ENCODE measurements at places on chromosomes 3 and 15.

- DNase-seq, result no peak
These were observed 65.0 kb downstream of the TRIM69 start for GRCh38 chr15:44801364-44801763.

DNA sequence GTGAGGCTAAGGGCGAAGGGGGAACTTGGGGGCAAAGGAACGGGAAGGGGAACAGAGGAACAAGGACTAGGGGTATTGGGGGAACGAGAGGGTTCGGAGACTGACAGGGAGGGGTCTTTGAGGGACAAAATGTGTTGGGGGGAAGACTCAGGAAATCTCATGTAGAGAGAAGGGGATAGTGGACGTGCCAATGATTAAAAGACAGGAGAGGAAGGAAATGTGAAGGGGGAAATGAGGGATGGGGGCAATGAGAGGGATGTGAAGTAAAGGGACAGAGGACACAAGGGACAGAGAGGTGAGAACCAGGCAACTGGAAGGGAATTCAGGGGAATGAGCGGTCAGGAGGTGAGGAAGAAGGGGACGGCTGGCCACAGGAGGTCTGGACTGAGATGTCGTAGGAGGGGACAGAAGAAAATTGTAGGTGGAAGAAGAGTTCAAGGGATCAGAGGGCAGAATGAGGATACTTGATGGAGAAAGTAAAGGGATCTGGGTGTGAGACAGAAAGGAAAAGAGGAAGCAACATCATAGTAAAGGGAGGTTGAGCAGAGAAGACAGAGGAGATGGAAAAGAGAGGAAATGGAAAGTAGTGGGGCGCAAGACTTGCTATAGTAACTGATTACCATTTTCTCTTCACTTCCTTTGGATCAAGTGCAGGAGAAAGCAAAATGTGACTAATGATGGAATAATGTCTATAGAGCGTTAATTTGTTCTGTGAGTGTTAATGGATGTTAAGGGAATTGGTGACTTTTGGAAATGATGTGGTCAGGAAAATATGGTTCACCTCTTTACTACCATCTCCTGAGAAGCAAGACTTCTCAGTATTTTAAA lies 749 bp downstream of the RAB8B start:
- no peak for DNase-seq

DNA sequence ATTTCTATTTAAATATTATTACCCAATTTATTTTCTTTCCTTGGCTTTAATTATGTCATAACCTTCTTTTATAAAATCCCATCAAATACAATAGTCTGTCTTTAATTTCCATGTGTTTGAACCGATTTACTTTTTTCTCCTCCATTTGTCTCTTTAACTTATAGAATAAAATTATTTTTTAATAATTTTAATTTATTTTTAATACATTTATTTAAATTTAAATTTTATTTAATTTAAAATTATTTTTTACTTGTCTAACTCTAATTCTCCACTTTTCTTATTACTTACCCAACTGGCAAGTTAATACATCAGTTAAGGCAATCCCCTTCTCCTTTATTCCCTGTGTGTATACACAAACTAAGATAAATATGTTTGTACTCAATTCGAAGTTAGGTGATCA lies 817.6 kb upstream of the NR2F2 start:
- DNase-seq, result no peak

DNA sequence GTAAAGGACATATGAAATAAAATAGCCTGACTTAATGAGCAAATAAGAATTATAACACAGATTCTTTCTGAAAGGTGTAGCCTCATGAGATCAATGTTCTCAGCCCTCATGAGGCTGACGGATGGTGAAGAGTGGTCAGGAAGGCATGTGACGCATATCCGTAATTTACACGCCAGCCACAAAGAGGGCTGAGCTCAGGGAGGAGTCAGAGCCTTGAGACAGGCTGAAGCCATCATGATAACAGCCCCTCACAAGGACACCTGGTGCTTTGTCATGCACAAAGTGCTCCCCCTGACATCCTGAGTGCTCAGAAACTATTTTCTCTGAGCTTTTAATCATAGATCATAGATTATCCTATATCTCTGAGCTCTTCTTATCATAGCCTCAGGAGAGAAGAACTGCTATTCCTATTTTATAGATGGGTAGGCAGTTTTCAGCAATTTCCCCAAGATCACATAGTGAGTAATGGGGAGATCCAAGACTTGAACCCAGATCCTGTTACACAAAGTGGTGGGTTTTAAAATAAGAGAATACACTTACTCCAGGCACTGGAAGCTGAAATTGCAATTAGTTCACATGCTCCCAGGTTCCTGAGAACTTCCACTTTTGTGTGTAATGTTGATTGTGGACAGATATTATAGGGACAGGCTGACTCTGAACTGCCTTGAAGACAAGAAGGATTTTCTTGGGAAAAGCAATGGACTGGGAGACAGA lies 267.1 kb downstream of the RPLP1 start:
- DNase-seq, result no peak

DNA sequence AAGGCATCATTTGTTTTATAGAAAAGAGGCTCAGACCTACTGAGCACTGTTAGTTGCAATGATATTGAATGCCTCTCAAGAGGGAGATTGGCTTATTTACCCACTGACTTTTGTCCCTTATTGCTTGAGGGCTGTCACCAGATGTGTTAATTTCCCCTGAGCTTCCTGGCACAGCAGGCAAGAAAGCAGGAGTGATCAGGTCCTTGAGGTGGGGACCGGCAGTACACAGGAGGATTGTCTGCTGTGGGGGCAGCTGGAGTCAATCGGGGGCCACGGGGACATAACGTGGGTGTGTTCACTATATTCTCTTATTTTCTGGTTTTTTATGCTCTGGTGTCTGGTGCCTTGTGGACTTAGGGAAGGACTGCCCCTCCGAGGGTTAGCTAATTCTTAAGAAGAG lies 44.6 kb downstream of the GASK1A start:
- no peak for DNase-seq

- DNase-seq, result no peak
These were observed 40.8 kb downstream of the CMSS1 start for GRCh38 chr3:99858469-99858868.

DNA sequence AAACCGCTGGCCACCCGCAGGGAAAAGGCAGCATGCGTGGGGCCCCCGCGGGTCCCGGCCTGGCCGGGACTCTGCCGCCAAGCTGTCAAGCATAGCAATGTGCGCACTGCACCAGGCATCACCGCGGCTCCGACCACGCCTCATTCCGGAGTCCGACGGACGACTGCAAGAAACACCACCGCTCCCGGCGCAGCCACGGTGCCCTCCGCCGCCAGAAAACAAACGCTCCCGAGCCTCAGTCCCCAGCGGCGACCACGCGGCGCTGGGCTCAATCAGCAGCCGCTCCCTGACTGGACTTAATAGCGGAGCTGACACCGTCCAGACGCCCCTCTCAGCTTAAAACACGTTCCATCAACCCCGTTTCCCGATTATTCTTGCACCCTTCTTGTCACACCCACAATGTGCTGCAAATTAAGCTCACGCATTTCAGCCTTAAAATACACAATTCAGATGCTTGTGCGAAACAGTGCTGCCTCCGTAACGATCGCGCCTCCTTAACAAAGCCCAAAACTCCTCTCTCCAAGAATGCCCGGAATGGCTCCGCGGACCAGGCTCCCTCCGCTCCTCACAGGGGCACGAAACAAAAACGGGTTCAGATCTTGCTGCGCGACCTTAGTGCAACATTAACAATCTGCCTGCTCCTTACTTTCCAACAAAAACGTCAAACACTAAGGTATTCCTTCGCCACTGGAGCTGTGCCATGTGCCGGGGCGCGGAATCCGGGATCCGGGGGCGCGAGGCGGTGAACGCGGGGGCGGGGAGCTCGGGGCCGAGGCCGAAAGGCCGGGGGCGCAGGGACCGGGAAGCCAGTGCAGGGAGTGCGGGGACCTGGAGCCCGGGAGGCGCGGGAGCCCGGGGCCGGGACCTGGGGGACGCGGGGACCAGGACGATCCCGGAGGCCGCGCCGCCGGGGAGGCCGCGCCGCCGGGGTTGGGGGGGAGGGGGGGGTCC lies 655 bp downstream of the CYFIP1 start:
- no peak for DNase-seq

DNA sequence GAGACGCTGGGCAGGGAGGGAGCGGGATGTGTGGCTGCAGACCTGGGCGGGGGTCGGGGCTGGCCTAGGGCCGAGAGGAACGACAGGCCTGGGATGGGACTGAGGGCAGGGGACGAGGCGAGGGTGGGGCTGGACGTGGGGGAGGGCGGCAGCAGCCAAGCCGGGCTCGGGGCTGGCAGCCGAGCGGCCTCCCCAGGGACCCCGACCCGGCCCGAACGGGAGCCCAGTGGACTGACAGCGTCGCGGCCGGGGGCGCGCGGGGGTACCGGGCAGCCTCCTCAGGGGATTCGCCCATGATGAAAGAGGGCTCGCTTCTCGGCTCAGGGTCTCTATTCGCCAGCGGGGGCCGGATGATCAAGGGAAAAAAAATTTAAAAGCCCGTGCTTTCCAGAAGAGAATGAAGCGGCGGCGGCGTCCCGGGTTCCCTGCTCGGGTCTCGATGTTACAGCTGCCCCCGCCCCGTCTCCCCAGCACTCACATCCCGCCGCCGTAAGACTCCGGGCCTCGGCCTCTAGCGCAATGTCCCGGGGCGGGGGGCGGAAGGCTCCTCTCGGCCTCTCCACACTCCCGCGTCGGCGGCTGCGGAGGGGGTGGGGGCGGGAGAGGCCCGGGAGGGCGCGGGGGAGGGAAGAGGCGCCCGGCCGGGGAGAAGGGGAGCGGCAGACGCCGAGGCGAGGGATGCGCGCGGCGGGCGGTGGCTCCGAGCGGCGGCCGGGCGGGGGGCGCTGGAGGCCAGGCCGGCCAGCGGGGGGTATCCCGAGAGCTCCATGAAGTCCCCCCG lies 4.3 kb downstream of the PTH1R start:
- no peak for DNase-seq

DNA sequence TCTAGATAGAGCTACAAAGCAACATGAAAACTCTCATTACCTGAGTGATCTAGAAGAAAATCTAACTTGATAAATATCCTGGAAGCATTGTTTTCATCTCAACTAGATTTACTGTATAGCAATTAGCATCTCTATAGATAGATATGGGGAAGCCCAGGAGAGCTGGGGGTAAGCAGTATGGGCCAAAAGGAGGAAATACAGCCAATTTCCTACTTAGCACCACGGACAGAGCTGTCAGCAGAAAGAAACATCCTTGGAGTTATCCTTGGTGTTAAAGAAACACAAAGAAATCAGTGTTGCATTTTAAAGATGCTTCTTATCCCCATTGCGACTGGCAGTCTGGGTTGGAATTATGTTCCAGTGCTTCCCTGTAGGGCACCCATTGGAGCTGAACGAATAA lies 126.2 kb downstream of the TIGIT start:
- no peak for DNase-seq

DNA sequence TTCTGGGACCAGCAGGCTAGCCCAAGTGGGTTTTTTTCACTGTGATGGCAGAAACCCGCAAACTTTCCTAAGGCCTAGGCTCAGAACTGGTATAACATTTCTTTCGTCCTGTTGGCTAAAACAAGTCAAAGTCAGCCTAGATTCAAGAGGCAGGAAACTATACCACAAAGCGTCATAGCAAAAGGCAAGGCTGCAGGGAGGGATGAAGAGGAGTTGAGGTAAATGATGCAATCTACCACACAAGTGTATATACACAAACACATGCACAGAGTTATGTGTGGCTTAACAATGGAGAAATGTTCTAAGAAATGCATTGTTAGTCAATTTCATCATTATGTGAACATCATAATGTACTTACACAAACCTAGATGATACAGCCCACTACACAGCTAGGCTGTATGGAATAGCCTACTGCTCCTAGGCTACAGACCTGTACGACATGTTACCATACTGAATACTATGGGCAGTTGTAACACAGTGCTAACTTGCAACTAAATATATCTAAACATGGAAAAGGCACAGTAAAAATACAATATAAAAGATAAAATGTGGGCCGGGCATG lies 225.6 kb downstream of the TBL1XR1 start:
- no peak for DNase-seq
